Nucleus accumbens (tissue), 56 donors: ENCODE measurements at places on chromosomes 12 and 14.

- DNase-seq = no peak
Observed at GRCh38 chr14:89750908-89751392, 203.6 kb downstream of the EFCAB11 start.

DNA sequence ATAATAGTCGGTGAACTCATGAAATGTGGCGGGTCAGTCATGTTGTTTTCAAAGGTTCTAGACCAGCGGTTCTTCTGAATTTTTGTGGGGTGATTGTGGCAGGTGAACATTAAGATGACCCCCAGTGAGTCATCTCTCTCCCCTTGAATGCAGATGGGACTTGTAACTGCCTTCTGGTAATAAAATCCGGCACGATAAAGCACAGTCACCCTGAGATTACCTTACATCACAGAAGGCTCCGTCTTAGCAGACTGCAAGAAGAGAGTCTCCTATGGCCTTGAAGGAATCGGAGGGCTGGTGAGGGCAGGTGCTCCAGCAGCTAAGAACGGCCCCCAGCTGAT, 189.6 kb downstream of the FOXN3 start:
- DNase-seq = no peak

DNA sequence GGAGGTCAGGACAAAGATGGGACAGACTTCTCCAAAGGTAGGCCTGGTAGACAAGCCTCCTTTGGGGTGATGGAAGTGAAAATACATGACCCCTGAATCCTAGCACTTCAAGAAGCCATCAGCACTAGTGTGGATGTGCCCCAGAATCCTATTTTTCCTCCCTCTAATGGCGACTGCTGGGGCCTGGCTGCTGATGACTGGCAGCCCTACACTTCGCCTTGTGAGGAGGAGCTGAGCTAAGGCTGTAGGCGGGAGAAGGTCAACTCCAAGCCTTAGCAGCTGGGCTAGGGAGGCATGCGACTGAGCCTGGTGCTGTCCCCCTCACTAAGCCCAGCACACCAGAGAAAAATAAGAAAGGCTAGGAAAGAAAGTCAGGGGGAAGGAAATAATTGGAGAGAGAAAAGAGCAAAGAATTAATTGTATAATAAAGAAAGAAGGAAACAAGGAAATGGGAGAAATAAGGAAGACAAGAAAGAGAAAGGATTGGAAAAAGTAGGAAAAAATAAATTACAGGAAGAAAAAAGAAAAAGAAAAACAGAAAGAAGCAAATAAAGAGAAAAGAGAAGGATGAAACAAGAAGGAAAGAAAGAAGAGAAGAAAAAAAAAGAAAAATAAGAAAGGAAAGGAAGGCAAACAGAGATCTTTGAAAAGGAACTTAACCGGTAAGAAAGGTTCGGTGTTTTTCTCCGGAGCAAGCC, 4.7 kb upstream of the HOXC10 start:
- no peak for DNase-seq

DNA sequence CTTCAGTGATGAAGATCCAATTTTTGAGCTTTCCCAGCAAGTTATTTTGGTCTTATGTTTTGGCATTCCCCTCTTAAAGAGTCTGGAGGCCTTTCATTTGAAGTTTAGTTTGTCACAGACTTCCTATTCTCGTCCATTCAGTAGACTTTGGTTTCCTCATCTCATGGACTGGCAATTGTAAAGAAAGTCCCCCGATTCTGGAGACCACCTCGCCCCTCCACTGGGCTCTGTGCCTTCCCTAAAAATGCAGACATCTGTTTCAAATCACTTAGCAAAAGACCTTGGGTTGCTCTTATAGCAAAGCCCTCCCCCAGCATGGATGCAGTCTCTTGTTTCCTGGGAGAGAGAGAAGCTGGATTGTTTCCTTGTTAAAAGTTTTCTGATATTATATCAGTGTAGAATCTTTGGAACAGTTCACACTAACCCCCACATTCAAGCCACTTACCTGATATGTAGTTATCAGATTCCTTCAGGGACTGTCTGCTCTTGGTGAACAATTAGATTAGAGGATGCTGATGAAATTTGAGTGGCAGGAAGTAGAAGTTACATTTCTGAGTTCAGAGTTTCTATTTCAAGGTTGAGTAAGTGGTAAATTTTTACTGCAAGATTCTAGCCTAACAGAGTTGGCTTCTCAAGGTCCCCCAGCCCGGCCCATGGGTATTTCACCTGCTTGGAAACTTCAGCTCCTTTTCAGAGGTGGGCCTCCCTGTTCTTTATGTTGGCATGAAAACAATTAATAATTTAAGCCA, 56.3 kb downstream of the PLXNC1 start:
- no peak for DNase-seq

DNA sequence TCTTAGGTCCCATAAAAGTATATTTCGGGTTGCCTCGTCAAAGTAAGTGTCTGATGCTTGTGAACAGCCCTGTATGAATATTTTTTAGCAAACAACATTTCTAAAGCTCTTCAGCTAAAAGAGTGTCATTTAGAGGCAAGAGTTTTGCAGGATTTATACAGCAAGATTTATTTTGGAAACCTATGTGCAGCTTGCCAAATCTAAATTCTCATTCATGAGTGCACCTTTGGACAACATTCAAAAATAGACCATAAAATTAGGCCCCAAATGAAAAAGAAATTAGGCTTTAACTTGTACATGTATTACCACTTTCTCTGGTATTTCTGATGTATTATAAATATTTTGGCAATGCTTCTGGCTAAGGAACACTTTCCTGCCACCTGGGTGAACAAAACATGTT, 224.4 kb upstream of the PDZRN4 start:
- DNase-seq = no peak

- DNase-seq = no peak
Observed at GRCh38 chr12:67202011-67202677, 67.0 kb upstream of the CAND1 start.

- DNase-seq = no peak
Observed at GRCh38 chr12:68978678-68979077, 45.7 kb upstream of the CPM start.

DNA sequence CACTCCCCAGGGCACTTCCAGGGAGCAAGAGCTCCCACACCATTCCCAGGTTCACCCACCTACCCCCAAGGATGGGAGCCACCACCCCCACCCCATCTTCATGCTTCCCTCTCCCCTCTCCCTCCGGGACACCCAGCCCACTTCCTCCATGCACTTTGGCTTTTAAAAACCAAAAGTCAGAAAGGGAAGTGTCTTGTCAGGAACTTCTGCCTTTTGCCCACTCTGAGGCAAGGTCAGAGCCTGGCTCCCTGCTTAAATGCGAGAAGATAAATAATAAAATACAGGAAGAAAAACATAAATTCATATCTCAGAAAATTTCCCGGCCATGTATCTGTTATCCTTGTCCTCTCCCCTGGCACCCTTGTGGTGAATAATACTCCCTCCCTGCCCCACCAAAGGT, 81.6 kb downstream of the PTGER2 start:
- DNase-seq = no peak

GRCh38 chr12:93032758-93033157, 103.7 kb upstream of the EEA1 start:
- DNase-seq = no peak

GRCh38 chr12:96811083-96811482, 96.0 kb upstream of the NEDD1 start:
- no peak for DNase-seq

DNA sequence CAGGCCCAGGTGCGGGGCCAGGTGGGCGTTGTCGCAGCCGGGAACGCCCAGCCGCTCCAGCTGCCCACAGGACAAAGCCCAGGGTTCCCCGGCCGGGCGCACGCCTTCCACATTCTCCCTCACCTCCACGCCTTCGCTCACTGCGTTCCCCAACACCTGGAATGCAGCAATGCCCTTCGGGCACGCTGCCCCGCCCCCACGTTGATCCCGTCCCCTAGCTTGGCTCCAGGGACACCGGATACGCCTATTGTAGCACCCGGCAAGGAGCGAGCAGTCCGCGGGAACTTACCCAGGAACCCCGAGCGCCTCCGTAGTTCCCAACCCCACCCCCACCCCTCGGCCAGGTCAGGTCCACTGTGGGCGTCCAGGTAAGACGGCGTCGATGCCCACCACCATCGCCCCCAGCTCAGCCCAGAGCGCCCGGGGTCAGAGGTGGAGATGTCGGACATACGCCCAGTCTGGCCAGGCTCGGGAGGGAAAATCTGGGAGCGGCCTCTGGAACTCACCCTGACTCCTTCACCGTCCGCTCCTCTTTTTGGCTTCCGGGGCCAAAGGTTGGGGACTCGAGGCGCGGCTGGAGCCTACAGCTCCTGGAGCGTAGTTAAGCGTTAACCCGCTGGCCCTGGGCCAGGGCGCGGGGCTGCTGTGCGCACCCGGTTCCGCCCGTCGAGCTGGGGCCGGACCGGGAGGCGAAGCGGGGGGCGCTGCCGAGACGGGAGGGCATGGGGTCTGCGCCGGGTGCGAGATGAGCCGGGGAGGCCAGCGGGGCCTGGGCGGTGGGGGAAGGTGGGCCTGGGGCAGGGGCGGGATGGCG, 594 bp upstream of the CEP170B start:
- no peak for DNase-seq

DNA sequence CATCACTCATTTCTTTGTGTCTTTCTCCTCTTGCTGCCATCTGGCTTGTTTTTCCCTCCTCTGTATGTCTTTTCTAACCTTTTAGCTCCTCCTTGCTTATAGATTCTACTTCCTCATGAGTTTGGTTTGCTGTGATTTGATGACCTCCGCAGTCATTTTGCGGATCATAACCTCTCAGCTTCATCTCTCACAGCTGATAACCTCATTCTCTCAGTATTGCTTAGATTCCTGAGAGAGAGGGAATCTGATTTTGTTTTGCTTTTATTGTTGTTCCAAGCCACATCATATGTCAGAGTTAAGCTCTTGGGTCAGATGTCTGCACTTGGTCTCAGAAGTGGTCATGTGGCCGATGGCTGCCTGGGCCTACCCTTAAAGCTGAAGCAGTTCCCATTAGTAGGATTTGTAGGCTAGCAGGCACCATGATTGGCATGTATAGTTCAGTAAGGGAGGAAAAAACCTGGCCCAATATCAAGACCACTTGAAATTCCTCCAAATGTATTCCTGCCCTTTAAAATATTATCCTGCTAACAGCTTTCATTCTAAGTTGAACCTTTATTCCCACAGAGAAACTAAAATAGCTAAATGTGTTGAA, 13.5 kb downstream of the ZNF664 start:
- no peak for DNase-seq

- DNase-seq = no peak
Observed at GRCh38 chr12:55049676-55050075, 29.9 kb downstream of the NEUROD4 start.

- no peak for DNase-seq
Observed at GRCh38 chr14:92756446-92756845, 8.0 kb upstream of the LGMN start.

- DNase-seq = no peak
Observed at GRCh38 chr14:79225815-79226214, 985.5 kb downstream of the DIO2 start.
